HS-27A (cell line): ENCODE measurements at places on chromosomes 11 and 22.

GRCh38 chr11:76693806-76694205, 23.3 kb upstream of the LRRC32 start:
- DNase-seq, result no peak

DNA sequence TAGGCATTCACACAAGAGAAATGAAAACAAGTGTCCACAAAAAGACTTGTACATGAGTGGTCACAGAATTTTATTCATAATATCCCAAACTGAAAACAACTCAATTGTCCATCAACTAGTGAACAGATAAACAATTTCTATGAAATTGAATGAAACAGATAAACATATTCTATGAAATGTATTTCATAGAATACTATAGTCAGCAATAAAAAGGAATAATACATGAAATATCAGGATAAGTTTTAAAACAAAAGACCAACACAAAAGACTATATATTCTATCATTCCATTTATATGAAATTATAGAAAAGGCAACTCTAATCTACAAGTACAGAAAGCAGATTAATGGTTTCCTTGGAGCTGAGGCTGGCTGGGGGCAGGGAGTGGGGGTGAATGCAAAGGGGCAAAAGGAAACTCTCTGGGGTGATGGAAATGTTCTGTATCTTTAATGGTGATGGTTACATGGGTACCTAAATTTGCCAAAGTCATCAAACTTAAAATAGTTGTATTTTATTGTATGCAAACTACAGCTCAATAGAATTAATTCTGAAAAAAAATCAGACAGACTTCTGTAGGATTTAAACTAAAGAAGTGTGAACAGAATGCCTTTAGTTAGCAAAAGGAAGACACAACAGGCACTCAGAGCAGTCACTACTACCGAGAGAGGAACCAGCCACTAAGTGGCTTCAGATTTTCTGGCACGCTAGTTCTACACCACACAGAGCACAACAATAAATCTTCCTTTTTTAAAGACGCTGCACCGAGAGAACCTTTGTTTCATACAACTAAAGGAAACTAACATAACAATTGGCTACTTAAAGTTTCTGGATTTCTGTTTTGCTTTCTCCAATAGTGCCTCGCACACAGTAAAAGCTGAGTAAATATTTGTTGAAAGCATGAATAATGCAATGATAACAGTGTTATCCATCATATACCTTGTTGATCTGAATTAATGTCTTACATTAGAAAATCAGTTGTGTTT, 15.4 kb downstream of the CCDC34 start:
- no peak for DNase-seq

DNA sequence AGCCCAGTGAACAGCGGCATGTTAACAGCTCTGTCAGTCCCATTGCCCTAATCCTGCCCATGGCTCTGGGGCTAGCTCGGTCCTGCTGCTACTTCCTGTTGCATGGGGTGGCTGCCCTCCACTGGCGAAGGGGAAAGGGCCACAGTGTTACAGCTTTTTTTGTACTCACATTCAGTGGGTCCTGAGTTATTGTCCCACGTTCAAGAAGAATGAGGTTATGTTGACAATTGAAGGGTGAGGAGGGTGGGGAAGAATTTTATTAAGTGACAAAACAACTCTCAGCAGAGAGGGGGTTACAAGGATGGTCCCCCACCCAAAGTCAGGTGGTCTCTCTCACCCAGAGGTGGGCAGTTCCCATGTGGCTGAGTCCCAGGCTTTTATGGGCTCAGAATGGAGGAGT, 17.7 kb upstream of the MS4A7 start:
- no peak for DNase-seq

GRCh38 chr11:109939166-109939810, 153.9 kb upstream of the ZC3H12C start:
- DNase-seq, result peak; percentile 20

DNA sequence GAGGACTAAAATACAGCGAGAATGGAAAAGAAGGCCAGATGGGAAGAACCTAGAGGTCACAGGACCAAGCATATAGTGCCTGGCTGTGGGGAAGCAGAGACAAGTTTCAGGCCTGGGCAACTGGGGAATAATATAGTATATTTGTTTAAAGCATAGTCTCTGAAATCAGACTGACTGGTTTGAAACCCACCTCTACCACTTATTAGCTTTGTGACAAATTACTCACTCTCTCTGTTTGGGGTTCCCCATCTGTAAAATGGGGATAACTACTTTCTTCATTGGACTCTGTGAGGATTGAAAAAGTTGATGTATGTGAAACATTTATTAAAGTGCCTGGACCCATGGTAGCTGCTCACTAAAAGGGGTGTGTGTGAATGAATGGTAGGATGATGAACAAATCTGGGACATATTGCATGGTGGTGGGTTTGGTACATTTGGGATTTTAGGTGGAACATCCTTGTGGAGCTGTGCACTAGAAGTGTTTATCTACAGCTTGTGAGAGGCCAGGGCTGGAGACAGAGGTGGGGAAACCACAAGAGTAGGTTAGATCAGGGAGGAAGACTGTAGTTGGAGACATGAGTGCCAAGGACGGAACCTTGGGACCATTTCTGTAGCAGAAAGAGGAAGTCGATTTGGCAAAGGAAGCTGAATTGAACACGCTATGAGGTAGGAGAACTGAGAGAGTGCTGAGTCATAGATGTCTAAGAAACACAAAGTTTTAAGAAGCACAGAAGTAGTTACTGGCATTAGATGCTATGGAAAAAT, 52.6 kb downstream of the SWAP70 start:
- DNase-seq, result no peak

GRCh38 chr11:23944923-23945322, 551.9 kb upstream of the LUZP2 start:
- no peak for DNase-seq

DNA sequence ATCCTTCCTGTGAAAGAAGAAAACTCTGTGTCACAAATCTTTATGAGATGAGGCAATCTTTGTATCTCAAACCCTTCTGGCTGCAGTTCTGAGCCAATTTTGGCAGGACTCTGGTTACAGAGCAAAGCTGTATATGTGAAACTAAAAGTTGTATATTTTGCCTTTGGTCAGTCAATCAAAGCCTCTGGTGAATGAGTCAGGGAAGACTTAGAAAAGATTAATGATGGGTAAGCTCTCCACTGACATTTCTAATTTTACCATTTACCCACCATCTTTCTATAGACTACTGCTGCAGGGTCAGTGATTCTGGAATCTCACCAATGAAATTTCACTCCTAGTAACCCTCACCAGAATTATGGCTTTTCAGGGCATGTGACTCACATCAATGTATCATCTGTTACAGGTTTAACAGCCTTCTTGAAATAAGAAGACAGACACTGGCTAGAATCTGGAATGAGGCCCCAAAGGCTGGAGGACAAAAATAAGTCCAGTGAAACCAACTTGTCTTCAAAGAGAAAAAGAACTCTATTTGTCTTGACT, 43.3 kb downstream of the USP35 start:
- no peak for DNase-seq

GRCh38 chr11:44556735-44557409, 8.6 kb upstream of the CD82 start:
- DNase-seq, result no peak

- no peak for DNase-seq
Measured at GRCh38 chr11:121159741-121160140, 58.7 kb downstream of the TECTA start.

DNA sequence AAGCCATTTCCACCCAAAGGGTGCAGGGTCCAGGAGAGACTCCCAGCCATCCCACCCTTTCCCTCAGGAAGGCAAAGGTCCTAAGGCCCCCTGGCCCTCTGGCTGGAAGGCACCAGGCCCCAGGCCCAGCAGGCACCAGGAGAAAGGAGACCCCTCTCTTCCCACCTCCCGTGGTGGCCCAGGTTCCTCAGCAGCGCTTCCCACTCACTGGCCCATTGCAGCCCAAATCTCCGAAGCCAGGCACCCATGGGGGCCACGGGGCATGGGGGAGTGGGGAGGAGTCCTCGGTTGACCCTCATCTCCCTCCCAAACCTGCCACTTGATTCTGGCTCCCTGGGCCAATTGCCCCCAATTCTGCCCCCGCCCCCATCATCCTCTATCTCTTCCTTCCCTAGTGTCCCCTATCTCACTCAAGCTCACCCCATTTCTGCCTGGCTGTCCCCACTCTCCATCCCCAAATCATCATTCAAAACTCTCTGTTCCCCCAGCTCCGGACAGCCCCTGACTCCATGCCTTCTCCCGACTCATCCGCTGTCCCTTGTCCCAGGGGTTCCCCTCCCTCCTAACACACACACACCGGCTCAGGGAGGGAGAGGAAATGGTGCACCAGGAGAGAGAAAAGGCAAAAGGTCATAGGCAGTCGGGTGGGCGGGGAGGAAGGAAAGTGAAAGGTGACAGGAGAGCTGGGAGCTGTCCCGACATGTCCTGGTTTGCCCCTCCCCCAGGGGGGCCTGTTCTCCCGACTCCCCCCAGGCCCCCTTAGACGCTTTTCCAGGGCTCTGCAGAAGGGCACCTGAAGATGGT, 1.2 kb downstream of the LIF start:
- no peak for DNase-seq

- no peak for DNase-seq
Measured at GRCh38 chr11:1488575-1489180, 2.1 kb upstream of the MOB2 start.

DNA sequence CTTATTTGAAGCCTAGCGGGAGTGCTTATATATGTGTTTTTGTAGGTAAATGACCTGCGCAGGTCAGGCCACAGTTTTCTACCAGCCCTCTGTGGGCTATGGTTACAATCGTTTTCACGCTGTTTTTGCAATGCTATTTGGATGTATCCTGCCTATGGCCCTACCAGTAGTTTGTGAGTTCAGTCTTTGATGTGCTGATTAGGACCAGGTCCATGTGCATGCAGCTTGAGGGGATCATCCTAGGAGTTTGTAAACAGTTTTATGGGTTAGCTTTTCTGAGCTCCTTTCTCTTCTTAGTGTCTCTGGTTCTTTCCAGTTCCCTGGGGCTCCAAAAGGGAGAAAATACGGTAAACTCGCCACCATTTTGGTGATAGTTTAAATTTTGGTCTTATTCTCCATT, 142.5 kb downstream of the LDLRAD3 start:
- DNase-seq, result no peak

DNA sequence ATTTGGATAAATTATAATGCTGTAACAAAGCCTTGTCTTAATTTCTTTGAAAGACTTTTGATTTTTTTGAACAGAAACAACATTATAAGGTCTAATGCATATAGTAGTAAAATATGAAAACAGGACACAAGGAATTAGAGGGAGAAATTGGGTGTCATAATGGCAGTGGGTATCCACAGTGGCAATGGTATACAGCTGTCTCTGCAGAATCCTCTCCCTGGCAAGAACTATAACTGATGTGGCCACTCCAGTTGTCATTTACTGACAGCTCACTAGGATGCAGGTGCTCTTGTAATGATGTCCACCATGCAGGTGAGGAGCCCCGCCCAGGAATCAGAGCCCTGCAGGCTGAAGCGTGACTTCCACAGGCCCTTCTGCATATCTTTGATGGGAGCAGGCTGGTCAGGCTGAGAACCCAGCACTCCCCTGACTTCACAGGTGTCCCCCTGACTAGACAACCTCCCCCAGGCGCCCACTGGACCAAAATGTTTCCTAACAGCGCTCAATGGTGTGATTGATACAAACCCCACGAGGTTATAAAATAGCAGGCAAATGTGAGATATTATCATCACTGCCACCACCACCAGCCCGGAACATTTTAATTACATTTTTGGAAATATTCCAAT, 32.8 kb upstream of the SERPIND1 start:
- DNase-seq, result no peak
